Right kidney (tissue), 9 donors: ENCODE measurements at places on chromosomes 1 and 21.

- peak; percentile 10 for DNase-seq
Observed at GRCh38 chr1:183593356-183593755, 3.1 kb upstream of the NCF2 start.

DNA sequence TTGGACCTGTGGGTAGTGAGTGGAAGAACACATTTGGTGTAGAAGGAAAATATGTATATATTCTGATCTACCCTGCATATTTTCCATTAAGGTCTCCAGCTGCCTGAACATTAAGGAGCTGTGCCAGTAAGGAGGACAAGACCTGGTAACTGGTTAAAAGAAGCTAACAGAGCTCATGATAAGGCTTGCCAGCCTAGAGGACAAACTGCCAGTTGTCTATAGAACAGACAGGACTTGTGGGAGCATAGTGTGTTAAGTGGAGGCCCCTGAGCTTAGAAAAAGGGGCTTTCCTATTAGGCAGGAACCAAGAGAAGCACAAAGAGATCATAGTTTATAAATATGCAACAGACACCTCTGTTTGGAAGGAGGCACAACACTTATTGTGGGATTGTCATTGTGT, 23.0 kb downstream of the DNM3 start:
- DNase-seq: no peak

- DNase-seq: no peak
Observed at GRCh38 chr21:31201144-31201543, 142.9 kb downstream of the TIAM1 start.

DNA sequence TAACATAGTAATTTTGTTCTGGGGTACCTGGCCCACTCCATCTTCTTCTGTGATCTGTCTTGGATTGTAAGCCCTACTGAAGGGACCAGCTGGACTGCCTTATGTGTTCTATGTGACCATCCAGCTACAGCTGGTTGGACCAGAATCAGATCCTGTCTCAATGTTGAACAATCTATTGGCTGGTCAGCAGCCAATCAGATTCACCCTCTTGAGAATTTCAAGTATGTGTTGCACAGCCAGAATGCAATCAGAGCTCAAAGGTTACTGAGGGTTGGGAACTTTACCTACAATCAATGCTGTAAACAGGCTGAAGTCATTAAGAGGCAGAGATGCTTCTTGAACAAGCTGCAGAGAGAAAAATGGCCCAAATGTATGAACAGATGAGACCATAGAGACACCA, 61.9 kb downstream of the KCNC4 start:
- DNase-seq: no peak

DNA sequence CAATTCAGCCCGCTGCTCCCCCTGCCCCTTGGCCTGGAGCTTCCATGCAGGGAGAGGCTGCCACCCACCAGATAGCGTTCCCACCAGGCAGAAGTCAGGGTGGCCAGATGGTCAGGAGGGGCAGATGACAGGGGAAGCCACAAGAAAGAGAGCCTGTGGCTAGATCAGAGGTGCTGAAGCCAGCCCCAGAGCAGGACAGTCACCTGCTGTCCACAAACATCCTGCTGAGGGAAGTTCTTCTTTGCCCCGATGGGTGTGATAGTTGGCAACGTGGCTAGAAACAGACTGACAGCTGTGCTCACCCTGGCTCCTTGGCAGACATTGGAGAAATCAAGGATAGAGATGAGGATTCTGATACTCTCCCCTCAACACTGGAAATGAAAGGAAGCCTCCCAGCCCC, 27.2 kb upstream of the SRP9 start:
- no peak for DNase-seq

DNA sequence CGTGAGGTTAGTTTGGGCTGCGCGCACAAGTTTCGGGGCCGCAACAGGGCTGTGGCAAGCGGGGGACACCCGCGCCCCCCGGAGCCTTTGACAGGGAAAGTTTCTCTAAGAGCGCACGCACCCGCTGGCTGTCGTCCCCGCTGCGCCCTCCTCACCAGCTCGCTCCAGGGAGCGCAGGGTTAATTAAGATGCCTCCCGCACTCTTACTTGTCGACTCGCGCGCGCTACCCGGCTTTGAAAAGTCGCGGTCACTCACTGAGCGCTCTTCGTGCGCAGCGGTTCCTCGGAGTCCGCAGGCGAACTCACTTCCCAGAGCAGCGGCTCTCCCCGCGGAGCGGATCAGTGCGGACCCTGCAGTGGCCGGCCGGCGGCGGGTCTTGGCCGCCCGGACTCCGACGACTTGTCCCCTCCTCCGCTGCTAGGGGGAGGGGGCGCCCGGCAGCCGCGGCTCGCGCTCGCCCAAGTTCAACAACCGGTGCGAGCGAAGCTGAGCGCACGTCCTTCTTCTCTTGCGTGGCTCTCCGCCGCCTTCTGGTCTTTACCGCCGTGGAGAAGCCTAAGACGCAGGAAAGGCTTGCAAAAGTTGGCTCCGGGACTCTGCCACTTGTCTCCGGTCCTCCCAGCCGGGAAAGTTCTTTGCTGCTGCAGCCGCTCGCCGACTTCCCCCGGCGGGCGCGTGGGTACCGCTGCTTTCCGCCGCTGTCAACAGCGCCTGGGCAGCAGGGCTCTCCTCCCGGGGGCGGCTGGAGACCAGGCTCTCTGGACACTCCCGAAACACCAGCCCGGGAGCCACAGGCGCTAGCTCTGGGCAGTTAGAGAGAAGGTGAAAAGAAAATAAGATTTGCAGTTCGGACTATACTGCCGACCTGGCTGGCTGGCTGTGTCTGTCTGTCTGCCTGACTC, 506 bp downstream of the JUN start:
- peak; percentile 96 for DNase-seq

GRCh38 chr1:200415227-200415626, 5.4 kb upstream of the ZNF281 start:
- no peak for DNase-seq

DNA sequence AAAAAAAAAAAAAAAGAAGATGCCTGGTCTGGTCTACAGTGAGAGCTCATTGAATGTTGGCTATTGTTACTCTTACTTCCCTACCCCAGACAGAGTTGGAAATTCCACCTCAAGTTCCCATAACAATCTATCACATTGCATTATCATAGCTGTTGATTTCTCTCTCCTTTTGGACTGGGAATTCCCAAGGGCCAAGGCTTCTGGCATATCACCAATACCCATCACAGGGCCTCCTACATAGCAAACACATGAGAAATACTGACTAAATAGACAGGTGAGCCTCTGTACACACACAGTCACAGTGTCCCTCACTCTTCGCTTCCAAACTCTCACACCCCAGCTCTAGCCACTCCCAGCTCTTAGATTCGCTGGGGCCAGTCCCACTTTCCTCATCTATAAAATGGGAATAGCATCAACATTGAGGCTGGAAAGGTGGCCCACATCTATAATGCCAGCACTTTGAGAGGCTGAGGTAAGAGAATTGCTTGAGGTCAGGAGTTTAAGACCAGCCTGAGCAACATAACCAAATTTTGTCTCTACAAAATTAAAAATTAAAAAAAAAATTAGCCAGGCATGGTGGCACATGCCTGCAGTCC, 6.4 kb downstream of the PTAFR start:
- DNase-seq: no peak

GRCh38 chr1:162003830-162004215, 19.8 kb downstream of the OLFML2B start:
- peak; percentile 31 for DNase-seq

GRCh38 chr1:48061162-48062136, 64.3 kb upstream of the TRABD2B start:
- no peak for DNase-seq

GRCh38 chr1:155392898-155393411, 72.3 kb downstream of the RUSC1 start:
- no peak for DNase-seq

DNA sequence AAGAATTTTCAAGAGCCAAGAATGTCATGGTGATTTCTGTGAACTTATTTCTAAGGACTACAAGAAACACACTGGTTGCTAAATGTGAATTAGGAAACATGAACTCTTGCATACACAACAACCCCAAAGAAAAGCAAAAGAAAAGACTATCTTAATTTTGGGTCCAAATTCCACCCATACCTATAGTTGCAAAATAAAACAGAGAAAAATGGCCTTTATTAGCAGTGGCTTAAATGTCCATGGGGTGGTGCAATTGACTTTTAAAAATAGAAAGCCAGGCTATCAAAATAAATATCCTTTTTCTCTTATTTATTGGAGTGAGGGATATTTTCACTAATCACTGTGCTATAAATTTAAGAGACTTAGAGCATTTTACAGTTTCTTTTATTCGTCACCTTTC, 80.9 kb upstream of the DPYD start:
- no peak for DNase-seq

DNA sequence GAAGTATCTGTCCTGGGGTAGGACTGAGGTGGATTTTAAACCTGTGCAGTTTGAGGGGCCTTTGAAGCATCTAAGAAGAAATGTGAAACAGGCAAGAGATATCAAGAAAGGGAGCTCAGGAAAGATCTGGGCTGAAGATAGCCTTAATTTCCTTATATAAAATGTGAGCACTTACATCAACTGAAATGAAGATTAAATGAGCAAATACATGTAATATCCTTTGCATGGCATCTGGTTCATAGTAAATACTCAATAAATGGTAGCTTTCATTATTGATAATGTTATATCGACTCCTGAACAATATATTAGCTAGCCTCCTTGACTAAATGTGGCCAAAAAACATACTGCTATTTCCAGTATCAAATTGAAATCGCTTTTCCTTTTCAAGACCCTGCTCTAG, 2.5 kb downstream of the LIN9 start:
- no peak for DNase-seq

GRCh38 chr21:33496345-33496744, 4.8 kb upstream of the DNAJC28 start:
- DNase-seq: no peak

GRCh38 chr1:226195144-226195543, 8.6 kb upstream of the ACBD3 start:
- DNase-seq: no peak

GRCh38 chr1:42924851-42925760, 33.6 kb downstream of the SLC2A1 start:
- peak; percentile 31 for DNase-seq

GRCh38 chr1:157450106-157450505, 102.2 kb downstream of the FCRL5 start:
- DNase-seq: no peak

DNA sequence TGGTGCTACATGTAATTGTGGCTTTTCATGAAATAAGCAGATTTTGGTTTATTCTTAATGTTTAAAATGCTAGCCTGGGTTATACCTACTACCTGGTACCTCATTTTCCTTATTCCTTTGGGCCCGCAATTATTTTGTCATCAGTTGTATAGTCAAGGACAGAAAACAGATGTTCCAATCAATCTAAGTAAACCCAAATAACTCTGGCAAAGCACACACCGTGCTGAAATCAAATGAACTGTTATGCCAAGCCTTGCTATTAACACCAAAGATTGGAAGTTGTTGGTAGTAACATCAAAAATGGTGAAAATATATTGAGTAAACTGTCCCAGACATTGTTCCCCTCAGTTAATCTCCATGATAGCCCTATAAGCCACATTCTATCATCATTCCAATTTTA, 248.9 kb downstream of the FGGY start:
- no peak for DNase-seq

DNA sequence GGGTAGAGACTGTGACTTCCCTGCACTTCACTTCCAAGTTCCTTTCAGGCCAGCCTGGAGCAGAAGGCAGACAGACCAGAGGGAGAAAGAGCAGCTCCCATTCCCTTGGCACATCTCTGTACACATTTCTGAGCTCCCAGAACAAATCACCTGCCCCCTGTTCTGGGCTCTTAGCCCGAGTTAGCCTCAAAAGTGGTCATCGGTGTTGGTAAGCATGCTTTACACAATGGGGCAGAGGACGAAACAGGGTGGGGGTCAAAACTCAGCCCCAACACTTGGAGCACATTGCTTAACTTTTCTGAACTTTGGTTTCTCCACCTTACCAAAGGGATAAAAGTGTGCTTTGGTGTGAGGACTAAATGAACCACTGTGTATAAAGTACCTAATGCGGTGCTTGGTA, 98.7 kb downstream of the DAB1 start:
- no peak for DNase-seq

- DNase-seq: no peak
Observed at GRCh38 chr1:5565281-5566125, 426.7 kb downstream of the NPHP4 start.
